ENCODE measurements at places on chromosomes 16 and 17.

DNA sequence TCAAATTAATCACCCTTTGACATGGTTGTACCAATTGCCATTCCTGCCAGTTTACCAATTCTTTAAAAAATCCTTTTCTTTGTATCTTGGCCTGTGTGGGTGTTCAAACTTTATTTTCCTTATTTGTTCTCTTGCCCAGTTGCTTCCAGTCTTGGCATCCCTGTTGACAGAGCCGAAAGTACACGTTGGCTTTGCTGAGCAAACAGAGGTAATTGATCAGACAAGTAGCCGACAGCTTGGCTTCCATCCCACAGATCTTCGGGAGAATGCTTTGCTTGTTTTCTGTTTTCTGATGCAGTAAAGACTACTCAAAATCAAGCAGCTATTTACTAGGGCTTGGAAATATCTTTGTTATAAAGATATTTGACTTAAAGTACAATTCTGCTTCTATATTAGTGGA is 506.8 kb upstream of the SALL1 start:
- DNase-seq = no peak

- no peak for DNase-seq
Observed at GRCh38 chr16:57273826-57274225, 10.6 kb downstream of the PLLP start.

GRCh38 chr17:8327303-8327649 is 12.4 kb upstream of the ODF4 start:
- DNase-seq = no peak

DNA sequence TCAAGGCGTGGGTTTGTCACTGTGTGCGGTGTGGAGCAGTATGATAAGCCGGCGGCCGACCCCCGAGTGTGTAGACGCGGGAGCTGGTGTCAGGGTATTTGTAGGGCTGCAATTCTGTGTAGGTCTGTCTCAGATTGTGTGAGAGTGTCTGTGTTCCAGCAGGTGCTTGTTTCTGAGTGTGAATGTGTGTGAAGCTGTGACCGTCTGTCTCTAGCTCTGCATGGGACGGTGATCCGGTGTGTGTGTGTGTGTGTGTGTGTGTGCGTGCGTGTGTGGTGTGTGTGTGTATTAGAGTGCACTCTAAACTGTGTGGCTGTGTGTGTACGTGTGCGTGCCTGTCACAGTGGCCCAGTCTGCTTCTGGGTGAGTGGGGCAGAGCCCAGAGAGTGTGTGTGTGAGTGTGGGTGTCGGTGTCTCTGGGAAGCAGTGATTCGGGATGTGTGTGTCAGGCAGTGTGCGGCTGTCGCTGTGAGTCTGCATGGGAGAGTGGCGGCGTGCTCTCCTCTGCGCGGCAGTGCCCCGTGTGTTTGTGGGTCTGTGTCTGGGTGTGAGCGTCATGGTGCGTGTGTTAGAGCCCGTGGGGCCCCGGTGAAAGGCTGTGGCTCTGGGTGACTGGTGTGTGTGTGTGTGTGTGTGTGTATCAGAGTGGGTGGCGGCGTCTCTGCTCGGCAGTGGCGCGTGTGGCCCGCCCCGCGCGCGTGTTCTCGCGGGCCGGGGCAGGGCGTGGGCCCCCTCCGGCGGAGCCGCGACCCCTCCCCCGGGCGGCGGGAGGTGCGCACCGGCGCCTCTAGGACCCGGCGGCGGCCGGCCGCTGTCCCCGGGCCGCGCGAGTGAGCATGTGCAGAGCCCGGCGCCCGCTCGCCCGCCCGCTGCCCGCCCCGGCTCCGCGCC is at the start of gene WSCD1:
Gene WSCD1, plus strand, starts transcription at position 841 of the 891 bp plus-strand sequence. CDS start 10,280 bp downstream, outside the sequence.
- DNase-seq = no peak

DNA sequence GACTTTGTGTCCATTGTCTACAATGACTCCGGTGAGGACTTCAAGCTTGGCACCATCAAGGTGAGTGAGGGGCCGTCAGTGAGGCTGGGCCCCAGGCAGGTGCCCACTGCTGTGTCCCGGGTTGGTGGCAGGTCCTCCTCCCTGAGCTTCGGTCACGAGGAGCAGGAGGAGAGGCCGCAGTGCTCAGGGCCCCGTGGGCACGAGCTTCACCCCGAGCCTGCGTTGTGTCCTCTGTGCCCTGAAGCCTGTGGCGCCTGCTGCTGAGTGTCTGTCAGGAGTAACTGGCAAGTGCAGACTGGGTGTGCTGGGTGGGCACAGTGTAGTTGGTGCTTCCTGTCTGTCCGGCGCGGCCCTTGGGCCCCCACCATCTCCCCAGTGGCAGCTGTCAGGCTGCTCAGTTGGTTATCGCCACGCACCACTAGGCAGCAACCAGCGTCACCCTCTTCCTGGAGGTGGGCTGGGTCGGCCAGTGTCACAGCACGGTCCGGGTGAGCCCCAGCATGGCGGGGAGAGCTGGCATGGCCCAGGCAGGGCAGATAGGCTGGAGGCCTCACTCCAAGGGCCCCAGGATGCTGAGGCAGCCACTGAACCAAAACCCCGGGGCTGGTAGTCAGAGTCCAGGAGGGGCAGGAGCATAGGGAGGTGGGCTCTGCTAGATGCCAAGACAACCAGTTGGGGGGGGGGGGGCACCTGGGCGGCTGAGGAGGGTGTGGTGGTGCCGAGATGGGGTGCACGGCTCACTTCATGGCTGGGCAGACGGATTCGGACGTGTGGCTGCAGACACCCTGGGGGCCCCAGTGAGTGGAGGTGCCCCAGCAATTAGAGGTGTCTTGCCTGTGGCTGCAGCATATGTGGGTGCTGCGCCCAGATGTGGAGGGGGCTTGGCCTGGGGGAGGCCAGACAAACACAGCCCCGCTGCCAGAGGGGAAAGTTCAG is 39.3 kb downstream of the TSC2 start:
- DNase-seq = no peak

GRCh38 chr17:46773221-46773605 is 45.3 kb downstream of the WNT3 start:
- no peak for DNase-seq

- DNase-seq = no peak
Observed at GRCh38 chr17:65783845-65784334, 222.4 kb upstream of the AXIN2 start.

DNA sequence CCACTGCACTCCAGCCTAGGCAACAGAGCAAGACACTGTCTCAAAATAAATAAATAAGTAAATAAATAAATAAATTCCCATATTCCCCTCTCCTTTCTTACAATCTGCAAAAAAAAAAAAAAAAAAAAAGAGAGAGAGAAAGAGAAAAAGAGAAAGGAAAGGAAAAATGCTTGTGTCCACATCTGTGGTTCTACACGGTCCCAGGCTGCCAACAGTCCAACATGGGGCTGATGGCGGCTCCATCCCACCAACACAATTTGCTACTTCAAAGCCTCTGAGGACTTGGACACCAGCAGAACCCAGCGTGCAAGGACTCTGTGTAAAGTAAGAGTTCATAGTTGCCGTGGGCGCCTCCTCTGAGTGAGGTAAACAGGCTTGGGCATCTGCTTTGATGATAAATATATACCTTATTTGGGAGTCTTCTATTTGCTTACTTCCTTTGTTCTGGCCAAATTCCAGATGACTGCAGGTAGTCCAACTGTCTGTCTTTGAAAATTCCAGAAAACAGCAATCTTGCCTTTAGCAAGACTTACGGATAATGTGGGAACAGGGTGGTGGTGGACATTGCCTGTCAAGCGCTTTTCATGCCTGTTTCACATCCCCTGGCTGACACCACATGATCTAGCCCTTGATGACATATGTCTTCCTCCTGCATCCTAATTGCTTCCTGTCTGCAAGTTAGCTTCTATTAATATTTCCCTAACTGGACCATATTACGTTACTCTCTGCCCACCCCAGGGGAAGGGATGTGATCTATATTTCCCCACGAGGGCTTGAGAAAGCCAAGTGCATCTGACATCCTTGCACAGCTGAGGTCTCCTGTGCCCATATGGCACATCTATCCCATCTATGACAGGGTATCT is 10.1 kb downstream of the LITAF start:
- DNase-seq = no peak

GRCh38 chr17:7854078-7854777 is 638 bp upstream of the TMEM88 start:
- no peak for DNase-seq

GRCh38 chr17:76569607-76570279 is 15.9 kb downstream of the ST6GALNAC2 start:
- DNase-seq = peak; percentile 67

DNA sequence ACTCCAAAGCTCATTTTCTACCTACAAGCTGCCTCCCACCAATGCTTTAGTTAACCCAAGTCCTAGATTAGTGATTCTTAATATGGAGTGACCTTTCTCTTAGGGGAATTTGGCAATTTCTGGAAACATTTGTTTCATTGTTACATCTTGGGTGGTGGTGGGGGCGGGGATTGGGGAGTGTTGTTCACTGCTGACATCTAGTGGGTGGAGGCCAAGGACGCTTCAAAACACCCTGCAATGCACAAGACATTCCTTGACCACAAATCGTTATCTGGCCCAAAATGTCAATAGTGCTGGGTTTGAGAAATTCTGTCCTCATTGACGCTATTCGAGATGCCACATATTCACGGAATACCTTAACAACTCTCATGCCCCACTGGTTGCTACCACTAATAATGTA is 282.9 kb downstream of the RBFOX1 start:
- DNase-seq = no peak

DNA sequence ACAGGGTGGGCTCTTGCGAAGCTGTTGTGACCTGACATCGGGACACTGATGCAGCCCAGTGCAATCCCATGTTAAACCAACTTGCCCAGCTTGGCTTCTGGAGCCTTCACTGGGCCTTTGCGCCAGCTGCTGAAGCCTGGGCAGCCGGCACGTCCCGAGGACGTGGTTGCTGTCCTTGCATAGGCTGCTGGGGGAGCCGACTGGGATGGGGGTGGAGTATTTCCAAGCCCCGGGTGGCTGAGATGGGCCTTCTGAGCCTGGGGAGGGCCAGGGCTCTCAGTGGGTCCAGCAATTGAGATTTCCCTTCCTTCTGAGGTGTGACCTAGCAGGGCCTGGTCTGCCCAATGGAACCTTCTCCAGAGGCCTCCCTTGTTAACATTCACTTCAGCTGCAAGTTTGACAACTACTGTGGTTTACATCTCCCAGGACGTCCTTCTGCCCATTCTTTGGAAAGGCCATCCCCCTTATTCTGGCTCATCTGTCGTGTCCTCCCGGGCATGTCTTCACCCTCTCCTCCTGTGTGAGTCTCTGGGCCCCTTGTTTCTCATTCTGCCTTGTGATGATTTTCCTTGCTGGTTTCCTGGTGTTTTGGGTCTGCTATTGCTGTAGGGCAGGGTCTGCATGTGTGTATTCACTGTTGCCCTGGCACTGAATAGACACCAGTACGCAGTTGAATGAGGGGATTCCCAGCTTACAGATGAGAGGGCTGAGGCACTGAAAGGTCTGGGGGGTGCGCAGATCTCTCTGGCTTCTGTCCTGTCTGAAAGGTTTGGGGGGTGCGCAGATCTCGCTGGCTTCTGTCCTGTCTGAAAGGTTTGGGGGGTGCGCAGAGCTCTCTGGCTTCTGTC is 34.4 kb downstream of the HAPSTR1 start:
- DNase-seq = no peak

GRCh38 chr17:1398028-1398427 is 2.0 kb downstream of the YWHAE start:
- DNase-seq = no peak

GRCh38 chr16:67782567-67783352 is 23.6 kb downstream of the RANBP10 start:
- no peak for DNase-seq

Data from H54 (cell line).